ENCODE measurements at places on chromosomes 12 and 14. TPM values are rescaled to one million over a fixed set of nuclear protein-coding genes. Genes with fewer than 3 reads are reported as not detected.

DNA sequence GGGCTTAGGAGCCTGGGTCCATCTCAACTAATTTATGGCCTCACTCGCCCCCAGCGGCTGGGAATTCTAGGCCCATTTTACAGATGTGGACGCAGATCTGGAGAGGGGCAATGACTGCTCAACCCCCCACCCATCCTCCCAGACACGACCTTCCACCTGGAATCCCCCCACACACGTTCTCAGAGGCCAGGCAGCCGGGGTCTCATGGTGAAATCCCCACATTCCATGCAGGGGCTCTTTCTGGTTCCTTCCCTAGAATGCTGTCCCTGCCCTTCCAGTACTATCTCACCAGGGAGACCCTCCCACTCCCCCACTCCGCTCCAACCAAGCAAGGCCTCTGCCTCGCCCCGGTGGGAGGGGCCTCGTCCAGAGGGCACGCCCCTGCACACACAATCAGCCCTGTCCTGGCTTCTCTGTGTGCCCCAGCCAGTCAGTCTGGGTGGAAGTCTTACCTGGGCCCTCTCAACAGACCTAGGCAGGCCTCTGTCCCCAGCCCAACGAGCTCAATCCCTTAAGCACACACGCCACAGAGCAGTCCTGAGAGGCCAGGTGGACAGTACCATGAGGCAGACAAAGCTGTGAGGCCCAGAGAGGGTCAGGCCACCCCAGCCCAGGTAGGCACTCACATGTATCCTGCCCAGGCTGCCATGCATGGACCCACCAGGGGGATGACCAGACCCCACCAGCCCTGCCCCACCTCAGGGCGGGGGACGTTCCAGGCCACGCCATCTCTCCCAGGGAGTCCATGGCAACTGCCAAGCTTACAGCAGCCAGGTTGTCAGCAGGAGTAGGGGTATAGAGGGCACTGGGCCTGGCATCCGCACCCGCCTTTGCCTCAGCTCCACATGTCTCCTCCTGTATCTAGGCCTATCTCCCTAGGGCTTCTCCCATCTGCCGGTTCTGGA is 1.3 kb upstream of the ANKRD9 start:
- DNase-seq = no peak

DNA sequence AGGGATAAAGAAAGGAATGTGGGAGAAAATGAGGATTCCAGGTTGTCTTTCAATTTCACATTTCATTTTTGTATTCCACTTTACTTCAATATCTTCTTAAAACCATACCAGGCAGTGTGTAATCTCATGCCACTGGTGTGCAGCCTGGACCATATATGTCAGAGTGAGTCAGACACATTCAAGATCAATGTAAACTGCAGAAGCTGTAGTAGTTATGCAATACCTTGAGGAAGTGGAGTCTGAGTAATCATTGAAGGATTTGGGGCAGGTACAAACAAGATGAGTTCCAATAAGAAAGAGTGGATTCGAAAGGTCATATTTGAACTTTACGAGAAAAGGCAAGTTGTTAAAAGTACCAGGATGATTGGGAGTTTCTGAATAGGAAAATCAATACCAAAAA is 14.1 kb downstream of the PLCZ1 start:
- no peak for DNase-seq

GRCh38 chr12:122026706-122027333 is 5.1 kb downstream of the BCL7A start:
- DNase-seq = no peak

DNA sequence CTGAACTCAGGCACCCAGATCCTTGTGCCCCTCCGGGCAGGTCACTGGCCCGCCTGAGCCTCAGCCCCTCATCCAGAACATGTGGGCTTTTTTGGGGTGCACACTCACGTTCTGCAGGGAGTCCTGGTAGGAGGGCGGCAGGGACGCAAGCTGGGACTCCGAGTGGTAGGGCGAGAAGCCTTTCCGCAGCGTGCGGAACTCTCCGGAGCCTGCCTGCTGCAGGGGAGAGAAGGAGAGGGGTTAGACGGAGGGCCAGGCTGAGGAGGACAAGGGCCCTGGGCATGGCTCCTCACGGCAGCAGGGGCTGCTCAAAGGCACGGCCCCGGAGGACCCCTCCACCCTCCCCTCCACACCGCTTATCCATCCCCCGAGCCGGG is 40.8 kb downstream of the CCNK start:
- DNase-seq = no peak

DNA sequence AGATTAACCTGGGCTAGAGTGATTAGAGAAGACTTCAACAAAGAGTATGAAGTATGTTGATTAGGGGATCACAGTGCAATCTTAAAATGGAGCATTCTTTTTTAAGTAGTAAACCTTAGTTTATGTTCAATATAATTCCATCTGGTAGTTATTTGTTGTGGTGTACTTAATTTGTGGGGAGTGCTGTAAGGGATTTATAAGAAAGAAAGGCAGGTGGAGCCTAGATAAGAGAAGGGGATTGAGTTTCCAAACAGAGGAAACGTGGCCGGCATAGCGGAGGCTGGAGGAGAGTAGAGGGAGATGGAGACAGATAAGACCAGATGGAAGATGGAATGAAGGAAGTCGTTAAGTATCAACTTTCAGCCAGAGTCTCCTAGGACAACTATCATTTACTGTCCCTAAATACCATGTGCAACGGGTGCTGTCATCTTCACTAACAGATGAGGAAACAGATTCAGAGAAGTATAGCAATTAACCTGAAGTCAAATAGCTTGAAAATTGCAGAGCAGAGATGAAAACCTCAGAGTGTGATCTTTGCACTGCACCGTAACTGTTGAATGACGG is 38.1 kb downstream of the GOLGA5 start:
- DNase-seq = no peak

The LMNTD1 gene
- not detected for total RNA-seq
